ENCODE measurements at places on chromosomes 1 and 21.

- H3K4me1 ChIP-seq: peaks cover 21% of the 10 kb centered on the region
- no peak for DNase-seq
- no peaks in the 10 kb centered on the region for H3K36me3 ChIP-seq
Observed at GRCh38 chr1:100131623-100132022, 1.1 kb downstream of the SASS6 start.

- H3K27ac ChIP-seq: peak overlapping the region; percentile 73
- peaks cover 47% of the 10 kb centered on the region for H3K4me1 ChIP-seq
- peak; percentile 19 for DNase-seq
- H3K27me3 ChIP-seq: no peaks in the 10 kb centered on the region
- H3K4me3 ChIP-seq: peak overlapping the region; percentile 55
- H3K36me3 ChIP-seq: peaks cover 4% of the 10 kb centered on the region
Observed at GRCh38 chr1:235270625-235271024, 57.4 kb downstream of the ARID4B start.

DNA sequence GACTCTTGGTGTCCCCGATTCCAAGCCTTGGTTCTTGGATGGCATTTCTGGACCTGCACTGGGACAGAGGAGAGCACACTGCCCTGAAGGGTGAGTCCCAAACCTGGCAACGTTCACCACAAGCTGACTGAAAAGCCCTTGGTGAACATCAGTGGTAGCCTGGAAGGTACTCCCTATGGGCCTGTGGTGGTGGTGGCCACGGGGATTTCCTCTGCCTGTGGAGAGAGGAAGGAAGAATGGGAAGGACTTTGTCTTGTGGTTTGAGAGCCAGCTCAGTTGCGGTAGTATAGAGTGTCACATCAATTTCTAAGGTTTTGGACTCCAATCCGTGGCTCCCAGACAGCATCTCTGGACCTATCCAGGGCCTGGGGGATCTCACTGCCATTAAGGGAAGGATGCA, 50.7 kb downstream of the DNAH14 start:
- no peaks in the 10 kb centered on the region for H3K36me3 ChIP-seq
- H3K27ac ChIP-seq: no peak overlapping the region
- H3K27me3 ChIP-seq: peaks cover 3% of the 10 kb centered on the region
- H3K4me3 ChIP-seq: no peak overlapping the region
- H3K4me1 ChIP-seq: no peaks in the 10 kb centered on the region
- no peak for DNase-seq

- no peak for DNase-seq
Observed at GRCh38 chr1:90781534-90781933, 64.4 kb upstream of the BARHL2 start.

DNA sequence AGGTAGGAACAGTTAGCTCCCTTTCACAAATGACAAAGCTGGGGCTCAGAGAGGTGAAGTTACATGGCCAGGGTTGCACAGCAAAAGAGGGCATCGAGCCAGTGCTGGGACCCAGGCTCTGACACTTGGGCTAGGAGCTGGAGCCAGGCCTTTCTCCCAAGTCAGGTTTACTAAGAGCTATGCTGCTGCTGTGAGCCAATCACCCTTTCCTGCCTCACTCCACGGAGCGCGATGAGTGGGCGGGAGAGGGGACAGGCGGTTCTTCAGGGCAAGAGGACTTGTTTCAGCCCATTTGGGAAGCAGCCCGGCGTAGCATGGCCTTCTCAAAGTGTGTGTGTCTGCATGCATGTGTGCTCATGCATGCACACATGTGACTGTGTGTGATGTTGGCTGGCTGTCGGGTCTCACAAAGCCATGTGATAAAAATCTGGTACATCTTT, 10.6 kb downstream of the ID3 start:
- H3K36me3 ChIP-seq: no peaks in the 10 kb centered on the region
- peak overlapping the region; percentile 73 for H3K27ac ChIP-seq
- no peaks in the 10 kb centered on the region for H3K27me3 ChIP-seq

DNA sequence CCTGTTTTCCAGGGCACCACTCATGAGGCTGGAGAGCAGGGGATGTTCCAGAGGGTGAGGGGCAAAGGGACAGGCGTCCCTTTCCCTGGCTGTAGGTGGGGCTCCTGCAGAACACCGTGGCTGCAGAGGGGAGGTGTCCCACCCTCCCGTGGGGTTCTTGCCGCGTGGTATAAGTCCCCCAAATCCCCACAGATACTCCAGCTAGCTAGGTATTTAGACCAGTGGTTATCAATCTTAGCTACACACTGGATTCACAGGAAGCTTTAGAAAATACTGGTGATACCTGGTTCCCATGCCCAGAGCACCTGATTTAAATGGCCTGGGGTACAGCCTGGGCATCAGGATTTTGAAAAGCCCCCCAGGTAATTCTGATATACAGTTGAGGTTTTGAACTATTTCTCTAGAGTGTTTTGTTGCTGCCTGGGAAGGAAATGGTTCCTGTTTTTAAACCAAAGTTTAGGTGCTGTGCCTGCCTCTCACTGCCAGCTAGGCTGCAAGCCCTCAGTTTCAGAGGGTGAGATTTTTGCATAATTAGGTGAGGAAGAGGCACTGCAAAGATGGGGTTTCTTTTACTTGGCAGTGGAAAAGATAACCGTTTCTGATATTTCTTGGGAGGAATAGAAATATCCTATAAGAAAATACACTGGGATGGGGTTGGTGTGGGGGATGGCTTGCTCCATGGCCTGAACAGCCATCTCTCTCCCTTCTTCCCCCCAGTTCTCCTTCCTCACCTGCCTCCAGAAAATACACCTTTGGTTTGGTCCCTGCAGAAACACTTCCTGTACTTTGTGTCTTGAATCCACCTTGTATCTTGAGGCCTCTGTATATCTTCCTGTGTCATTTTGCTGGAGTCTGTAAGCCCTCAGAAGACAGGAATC, 51.7 kb downstream of the RASSF5 start:
- H3K27me3 ChIP-seq: no peaks in the 10 kb centered on the region
- H3K4me3 ChIP-seq: peak overlapping the region; percentile 99
- H3K36me3 ChIP-seq: peaks cover 8% of the 10 kb centered on the region
- peaks cover 46% of the 10 kb centered on the region for H3K4me1 ChIP-seq

DNA sequence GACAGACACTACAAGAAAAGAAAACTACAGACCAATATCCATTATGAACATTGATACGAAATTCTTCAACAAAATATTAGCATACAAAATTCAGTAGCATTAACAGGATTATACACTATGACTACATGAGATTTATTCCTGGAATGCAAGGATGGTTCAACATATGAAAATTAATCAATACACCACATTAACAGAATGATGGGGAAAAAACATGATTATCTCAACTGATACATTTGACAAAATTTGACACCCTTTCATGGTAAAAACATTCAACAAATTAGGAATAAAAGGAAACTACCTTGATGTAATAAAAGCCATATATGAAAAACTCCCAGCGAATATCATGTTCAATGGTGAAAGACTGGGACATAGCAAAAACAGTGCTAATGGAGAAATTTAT, 31.5 kb downstream of the TRPM2 start:
- peaks cover 36% of the 10 kb centered on the region for H3K36me3 ChIP-seq
- no peak for DNase-seq
- H3K4me3 ChIP-seq: no peak overlapping the region
- H3K27ac ChIP-seq: no peak overlapping the region

DNA sequence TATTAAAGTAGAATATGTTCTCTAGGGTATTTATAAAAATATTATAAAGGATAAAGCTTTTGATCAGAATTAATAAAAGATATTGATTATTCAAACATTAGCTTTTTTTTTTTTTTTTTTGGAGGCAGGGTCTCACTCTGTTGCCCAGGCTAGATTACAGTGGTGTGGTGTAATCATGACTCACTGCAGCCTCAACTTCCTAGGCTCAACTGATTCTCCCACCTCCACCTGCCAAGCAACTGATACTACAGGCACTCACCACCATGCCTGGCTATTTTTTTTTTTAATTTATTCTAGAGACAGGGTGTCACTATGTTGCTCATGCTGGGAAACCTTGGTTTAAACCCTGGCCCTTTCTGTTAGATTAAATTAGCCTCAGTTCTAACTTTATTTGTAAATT, 188.3 kb downstream of the CLEC20A start:
- no peaks in the 10 kb centered on the region for H3K36me3 ChIP-seq
- H3K27me3 ChIP-seq: peaks cover 6% of the 10 kb centered on the region
- H3K4me1 ChIP-seq: no peaks in the 10 kb centered on the region

DNA sequence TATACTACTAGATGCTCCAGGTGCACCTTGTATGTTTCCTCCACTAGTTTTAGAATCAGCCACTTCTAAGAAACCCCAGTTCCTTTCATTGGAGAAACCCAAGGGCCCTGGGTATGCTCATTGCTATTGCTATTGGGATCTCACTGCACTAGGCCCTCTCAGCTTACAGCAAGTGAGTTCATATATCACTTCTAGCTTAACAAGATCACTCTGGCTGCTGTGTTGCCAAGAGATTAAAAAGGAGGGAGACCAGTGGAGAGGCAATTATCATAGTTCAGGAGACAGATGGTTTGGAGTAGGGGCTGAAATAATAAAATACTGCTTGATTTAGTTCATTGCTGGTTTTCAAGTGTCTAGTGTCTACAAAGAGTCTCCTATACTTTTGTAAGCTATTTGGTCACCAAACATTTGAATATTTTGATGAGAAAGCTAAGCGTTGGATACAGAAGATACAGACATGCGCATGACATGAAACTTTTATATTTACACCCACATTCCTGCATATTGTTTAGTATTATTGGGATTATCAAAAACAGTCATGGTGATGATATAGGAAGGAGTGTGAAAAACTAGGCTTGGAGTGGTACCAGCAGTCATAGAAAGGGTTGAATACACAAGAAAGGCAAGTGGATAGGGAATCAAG, 671.9 kb downstream of the ADGRL2 start:
- no peak overlapping the region for H3K4me3 ChIP-seq
- H3K36me3 ChIP-seq: no peaks in the 10 kb centered on the region
- no peaks in the 10 kb centered on the region for H3K4me1 ChIP-seq
- H3K27me3 ChIP-seq: no peaks in the 10 kb centered on the region

- peaks cover 18% of the 10 kb centered on the region for H3K4me1 ChIP-seq
- H3K27me3 ChIP-seq: no peaks in the 10 kb centered on the region
- no peak overlapping the region for H3K4me3 ChIP-seq
- H3K27ac ChIP-seq: peak overlapping the region; percentile 45
- DNase-seq: no peak
- peaks cover 22% of the 10 kb centered on the region for H3K36me3 ChIP-seq
Observed at GRCh38 chr1:246591047-246591446, 24.8 kb downstream of the CNST start.

- peaks cover 4% of the 10 kb centered on the region for H3K4me1 ChIP-seq
- no peak overlapping the region for H3K4me3 ChIP-seq
- peaks cover 2% of the 10 kb centered on the region for H3K36me3 ChIP-seq
Observed at GRCh38 chr1:37152491-37152890, 118.2 kb upstream of the GRIK3 start.

GRCh38 chr1:69088571-69088970, 479.2 kb upstream of the LRRC7 start:
- DNase-seq: no peak
- no peaks in the 10 kb centered on the region for H3K27me3 ChIP-seq
- H3K4me1 ChIP-seq: no peaks in the 10 kb centered on the region
- H3K27ac ChIP-seq: no peak overlapping the region
- H3K4me3 ChIP-seq: no peak overlapping the region

DNA sequence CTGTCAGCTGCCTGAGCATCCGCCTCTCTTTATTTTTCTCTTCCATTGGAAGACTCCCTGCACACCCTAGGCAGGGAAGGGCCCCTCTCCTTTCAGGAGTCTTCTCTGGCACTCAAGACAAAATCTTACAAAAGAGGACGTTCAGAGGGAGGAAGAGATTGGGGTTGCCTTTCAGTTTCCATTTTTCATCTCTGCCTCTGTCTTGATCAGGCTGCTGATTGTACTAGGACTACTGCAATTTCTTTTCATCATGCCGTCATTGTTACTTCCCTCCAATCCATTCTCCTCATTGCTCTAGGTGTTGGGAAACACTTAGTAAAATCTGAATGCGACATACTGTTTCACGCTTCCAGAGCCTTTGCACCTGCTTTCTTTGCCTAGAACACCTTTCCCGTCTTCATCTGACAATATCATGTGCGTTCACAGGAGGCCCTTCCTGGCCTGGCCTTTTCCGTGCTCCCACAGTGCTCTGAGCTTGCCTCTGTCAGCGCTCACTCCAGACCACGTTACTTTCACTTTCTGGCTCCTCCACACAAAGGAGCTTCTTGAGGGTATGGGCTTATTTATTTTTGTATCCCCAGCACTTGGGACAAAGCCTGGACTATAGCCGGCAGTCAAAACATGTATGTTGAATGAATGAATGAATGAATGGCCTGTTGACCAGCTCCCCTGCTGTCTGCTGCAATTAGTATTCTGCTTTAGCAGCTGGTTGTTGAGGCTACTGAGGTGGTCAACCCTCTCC, 10.9 kb downstream of the LRRC71 start:
- H3K4me3 ChIP-seq: no peak overlapping the region
- H3K4me1 ChIP-seq: peaks cover 9% of the 10 kb centered on the region
- H3K36me3 ChIP-seq: no peaks in the 10 kb centered on the region
- peaks cover 44% of the 10 kb centered on the region for H3K27me3 ChIP-seq

- no peaks in the 10 kb centered on the region for H3K27me3 ChIP-seq
- no peak overlapping the region for H3K4me3 ChIP-seq
- DNase-seq: no peak
- H3K27ac ChIP-seq: no peak overlapping the region
- no peaks in the 10 kb centered on the region for H3K4me1 ChIP-seq
Observed at GRCh38 chr1:76587212-76587611, 280.1 kb upstream of the ST6GALNAC5 start.

DNA sequence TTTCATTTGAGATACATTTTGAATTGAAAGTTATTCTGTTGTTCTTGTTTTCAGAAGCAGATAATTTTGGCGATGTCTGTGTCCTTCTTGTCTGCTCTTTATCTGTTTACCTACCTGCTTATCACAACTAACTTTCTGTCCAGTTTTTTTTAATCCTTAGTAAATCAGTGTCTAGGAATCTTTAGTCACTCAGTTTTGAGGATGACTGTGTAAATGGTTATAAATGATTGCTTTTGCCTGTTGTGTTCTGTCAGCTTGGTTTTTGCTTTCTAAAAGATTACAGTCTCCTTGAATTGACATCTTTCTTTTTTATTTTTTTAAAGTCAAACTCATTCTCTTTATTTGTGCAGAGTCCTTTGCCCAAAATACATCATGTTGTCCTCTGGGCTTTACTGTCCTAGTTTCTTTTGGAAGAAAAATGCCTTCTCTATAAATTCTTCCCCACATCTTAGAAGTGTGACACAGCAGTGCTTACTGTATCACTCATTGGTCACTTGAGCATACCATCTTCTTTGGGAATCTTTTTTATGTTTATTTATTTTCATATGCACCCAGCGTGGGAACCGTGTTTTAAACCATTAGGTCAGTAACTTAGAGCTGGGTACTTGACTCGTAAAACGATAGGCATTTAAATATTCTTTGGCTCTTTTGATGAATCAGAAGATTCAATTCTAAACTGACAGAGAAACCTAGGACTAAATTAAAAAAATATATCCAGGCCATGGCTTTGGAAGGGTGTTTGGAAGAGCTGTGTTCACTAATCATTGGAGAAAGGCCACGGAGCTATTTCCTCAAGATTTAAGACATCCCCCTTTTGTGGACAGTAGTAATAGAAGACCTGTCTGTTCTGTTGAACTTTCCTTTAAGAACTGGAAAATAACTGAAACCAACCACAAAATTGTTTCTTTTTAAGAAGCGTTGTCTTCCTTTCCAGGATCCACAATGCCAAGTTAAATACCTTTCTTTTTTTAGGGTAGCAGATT, 20.9 kb downstream of the LAMC1 start:
- H3K27ac ChIP-seq: no peak overlapping the region
- no peaks in the 10 kb centered on the region for H3K36me3 ChIP-seq
- DNase-seq: no peak
- no peaks in the 10 kb centered on the region for H3K27me3 ChIP-seq

Data from memory B cell (primary cell).